ENCODE measurements at places on chromosomes 3 and 15.
A peak's percentile ranks its signal among the peaks of the same experiment; 100 is the strongest.

DNA sequence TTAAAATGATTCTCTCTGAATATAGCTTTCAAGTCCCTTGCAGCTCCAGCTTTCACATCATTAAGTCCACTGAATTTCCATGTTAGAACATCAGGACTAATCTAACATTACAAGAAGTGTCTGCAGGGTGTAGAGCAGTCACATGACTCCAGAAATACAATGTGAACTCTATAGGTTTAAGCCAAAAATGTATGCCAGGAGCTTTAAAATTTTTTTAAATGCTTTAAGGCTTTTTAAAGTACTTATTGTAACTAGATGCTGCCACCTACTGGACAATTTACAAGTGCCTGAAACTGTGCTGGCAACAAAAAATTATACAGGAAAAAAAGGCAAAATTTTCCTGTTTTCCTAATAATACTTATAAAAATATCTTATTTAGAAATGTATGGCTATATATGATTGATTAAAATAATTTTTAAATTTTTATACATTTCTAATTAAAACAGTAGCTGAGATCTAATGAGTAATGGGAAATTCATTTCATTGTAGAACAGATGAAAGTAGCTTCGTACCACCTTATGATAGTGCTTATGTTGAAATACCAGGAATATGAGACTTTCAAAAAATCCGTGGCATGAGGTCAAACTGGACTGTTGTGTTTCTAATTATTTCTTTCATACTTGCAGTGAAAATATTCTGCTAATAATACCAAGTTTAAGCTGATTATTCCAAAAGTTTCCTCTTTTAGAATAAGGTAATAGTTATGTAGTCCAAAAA lies 25.7 kb downstream of the FSIP1 start:
- no peak overlapping the region for H3K4me3 ChIP-seq
- H3K27ac ChIP-seq = no peak overlapping the region
- DNase-seq = peak; percentile 26
- H3K27me3 ChIP-seq = peaks cover 16% of the 10 kb centered on the region
- H3K36me3 ChIP-seq = no peaks in the 10 kb centered on the region

- no peak for DNase-seq
- H3K36me3 ChIP-seq = no peaks in the 10 kb centered on the region
- no peak overlapping the region for H3K27ac ChIP-seq
- H3K4me3 ChIP-seq = no peak overlapping the region
- H3K4me1 ChIP-seq = no peaks in the 10 kb centered on the region
- peaks cover 5% of the 10 kb centered on the region for H3K27me3 ChIP-seq
Observed at GRCh38 chr3:125160606-125161371, 51.8 kb downstream of the SLC12A8 start.

DNA sequence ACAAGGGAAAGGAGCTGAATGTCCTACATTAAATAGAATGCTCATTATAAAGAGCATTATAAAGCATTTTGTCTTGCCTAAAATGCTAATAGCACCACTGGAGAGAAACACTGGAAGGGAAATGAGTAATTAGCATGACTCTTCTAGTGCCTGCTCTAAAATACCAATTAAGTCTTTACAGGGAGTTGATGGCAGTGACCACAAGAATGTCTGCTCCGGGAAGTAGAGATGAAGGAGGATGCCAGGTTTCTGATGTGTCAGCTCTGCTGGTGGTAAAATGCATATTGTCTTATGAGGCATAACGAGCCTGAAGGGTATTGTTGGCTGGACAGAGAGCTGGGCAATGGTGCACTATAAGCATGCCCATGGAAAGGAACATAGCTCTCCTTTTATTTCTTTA lies 49.5 kb downstream of the MYLK start:
- H3K36me3 ChIP-seq = no peaks in the 10 kb centered on the region
- H3K4me3 ChIP-seq = no peak overlapping the region
- H3K27me3 ChIP-seq = no peaks in the 10 kb centered on the region
- H3K4me1 ChIP-seq = no peaks in the 10 kb centered on the region

GRCh38 chr15:39629371-39629770 lies 48.5 kb downstream of the THBS1 start:
- H3K27me3 ChIP-seq = no peaks in the 10 kb centered on the region
- H3K4me1 ChIP-seq = no peaks in the 10 kb centered on the region
- no peak for DNase-seq
- no peak overlapping the region for H3K27ac ChIP-seq
- H3K36me3 ChIP-seq = no peaks in the 10 kb centered on the region
- no peak overlapping the region for H3K4me3 ChIP-seq

- no peaks in the 10 kb centered on the region for H3K4me1 ChIP-seq
- no peak overlapping the region for H3K4me3 ChIP-seq
- DNase-seq = no peak
- no peaks in the 10 kb centered on the region for H3K36me3 ChIP-seq
Observed at GRCh38 chr3:120497818-120498217, 47.0 kb upstream of the FSTL1 start.

DNA sequence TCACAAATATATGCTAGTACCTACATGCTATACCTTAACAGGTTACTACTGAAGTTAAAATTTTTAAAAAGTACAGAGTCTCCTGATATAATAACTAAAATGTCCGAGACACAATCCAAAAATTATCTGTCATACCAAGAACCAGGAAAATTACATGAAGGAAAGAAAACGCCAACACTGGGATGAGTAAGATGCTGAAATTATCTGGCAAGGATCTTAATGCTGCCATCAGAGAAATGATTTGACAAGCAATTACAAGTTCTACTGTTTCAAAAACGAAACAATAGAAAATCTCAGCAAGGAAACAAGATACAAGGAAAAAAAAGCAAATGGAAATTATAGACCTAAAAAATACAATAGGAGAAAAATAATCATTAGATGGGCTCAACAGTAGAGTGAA lies 92.5 kb downstream of the UBE3A start:
- H3K4me1 ChIP-seq = peaks cover 6% of the 10 kb centered on the region
- H3K36me3 ChIP-seq = peaks cover 57% of the 10 kb centered on the region
- H3K27me3 ChIP-seq = no peaks in the 10 kb centered on the region

- no peak overlapping the region for H3K27ac ChIP-seq
- DNase-seq = no peak
- H3K27me3 ChIP-seq = peaks cover 54% of the 10 kb centered on the region
Observed at GRCh38 chr3:45034612-45035252, 8.6 kb downstream of the CLEC3B start.

GRCh38 chr15:49492830-49493229 lies 69.8 kb downstream of the FGF7 start:
- no peak overlapping the region for H3K27ac ChIP-seq
- H3K27me3 ChIP-seq = no peaks in the 10 kb centered on the region
- H3K4me1 ChIP-seq = no peaks in the 10 kb centered on the region
- no peak for DNase-seq
- no peaks in the 10 kb centered on the region for H3K36me3 ChIP-seq
- no peak overlapping the region for H3K4me3 ChIP-seq

GRCh38 chr3:94024385-94024784 lies 4.0 kb downstream of the STX19 start:
- no peak overlapping the region for H3K27ac ChIP-seq
- H3K27me3 ChIP-seq = no peaks in the 10 kb centered on the region
- no peak for DNase-seq
- H3K4me3 ChIP-seq = no peak overlapping the region
- no peaks in the 10 kb centered on the region for H3K36me3 ChIP-seq

- peak overlapping the region; percentile 99 for H3K27ac ChIP-seq
- DNase-seq = no peak
- H3K4me1 ChIP-seq = peaks cover 87% of the 10 kb centered on the region
- no peaks in the 10 kb centered on the region for H3K27me3 ChIP-seq
Observed at GRCh38 chr3:13112521-13113345, 39.5 kb upstream of the IQSEC1 start.

- peak; percentile 87 for DNase-seq
- no peaks in the 10 kb centered on the region for H3K27me3 ChIP-seq
- H3K4me1 ChIP-seq = peaks cover 40% of the 10 kb centered on the region
- peak within 1 kb of the TSS; percentile 98 for H3K27ac ChIP-seq
Observed at GRCh38 chr3:20039765-20040547, at the start of gene KAT2B. Gene KAT2B (plus strand): TSS chr3:20040446. CDS start chr3:20040478, 32 bp downstream.

DNA sequence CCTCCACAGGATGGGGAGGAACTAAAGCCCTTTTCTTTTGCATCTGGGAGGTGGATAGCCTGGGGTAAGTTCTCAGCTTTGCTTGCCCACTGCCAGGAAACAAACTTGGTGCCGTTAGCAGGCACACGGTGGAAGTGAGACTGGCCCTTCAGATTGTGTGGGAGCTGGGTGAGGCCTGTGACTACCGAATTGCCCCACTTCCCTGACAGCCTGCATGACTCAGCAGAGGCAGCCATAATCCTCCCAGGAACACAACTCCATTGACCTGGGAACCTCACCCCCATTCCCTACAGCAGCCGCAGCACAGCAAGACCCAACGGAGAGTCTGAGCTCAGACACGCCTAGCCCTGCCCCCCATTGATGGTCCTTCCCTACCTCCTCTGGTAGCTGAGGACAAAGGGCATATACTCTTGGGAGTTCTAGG lies 282.6 kb downstream of the KLF13 start:
- H3K36me3 ChIP-seq = no peaks in the 10 kb centered on the region
- H3K27ac ChIP-seq = no peak overlapping the region
- no peak overlapping the region for H3K4me3 ChIP-seq
- peaks cover 3% of the 10 kb centered on the region for H3K27me3 ChIP-seq
- no peaks in the 10 kb centered on the region for H3K4me1 ChIP-seq

GRCh38 chr3:54322354-54322753 lies 200.0 kb downstream of the CACNA2D3 start:
- H3K27ac ChIP-seq = no peak overlapping the region
- H3K4me1 ChIP-seq = no peaks in the 10 kb centered on the region
- H3K4me3 ChIP-seq = no peak overlapping the region
- no peaks in the 10 kb centered on the region for H3K27me3 ChIP-seq
- DNase-seq = no peak

DNA sequence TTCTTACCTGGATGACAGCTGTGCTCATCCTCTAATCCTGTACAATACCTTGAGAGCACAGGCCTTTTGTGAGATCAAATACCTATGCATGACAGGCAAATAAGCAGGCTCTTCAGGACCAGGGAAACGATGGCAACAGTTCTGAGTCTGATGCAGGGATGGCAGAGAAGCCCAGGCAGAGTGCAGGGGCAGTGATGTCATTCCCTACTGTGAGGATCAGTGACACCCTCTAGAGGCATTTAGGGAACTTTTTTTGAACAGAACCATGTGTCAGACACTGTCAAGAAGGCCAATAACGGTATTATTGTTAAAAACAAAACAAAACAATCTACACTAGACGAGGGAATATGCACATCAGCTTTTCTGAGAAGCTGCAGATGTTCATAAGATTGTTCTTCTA lies 314.8 kb upstream of the CTDSPL start:
- H3K36me3 ChIP-seq = no peaks in the 10 kb centered on the region
- H3K4me3 ChIP-seq = no peak overlapping the region
- no peaks in the 10 kb centered on the region for H3K4me1 ChIP-seq

- no peaks in the 10 kb centered on the region for H3K27me3 ChIP-seq
- peak; percentile 30 for DNase-seq
- H3K4me3 ChIP-seq = no peak overlapping the region
Observed at GRCh38 chr3:115040673-115041286, 106.3 kb downstream of the ZBTB20 start.

GRCh38 chr3:63863150-63864007 lies at the start of the genes ATXN7 and THOC7:
Gene ATXN7 (plus strand): TSS chr3:63863867. CDS start chr3:63912599, 48,732 bp downstream.
Gene THOC7 (minus strand): TSS chr3:63863805. CDS start chr3:63863790, 15 bp downstream.
- H3K27ac ChIP-seq = peak within 1 kb of the TSS; percentile 98
- peak; percentile 79 for DNase-seq
- H3K4me1 ChIP-seq = peaks cover 42% of the 10 kb centered on the region
- H3K27me3 ChIP-seq = no peaks in the 10 kb centered on the region
- peak within 1 kb of the TSS; percentile 98 for H3K4me3 ChIP-seq
- H3K36me3 ChIP-seq = no peaks in the 10 kb centered on the region

DNA sequence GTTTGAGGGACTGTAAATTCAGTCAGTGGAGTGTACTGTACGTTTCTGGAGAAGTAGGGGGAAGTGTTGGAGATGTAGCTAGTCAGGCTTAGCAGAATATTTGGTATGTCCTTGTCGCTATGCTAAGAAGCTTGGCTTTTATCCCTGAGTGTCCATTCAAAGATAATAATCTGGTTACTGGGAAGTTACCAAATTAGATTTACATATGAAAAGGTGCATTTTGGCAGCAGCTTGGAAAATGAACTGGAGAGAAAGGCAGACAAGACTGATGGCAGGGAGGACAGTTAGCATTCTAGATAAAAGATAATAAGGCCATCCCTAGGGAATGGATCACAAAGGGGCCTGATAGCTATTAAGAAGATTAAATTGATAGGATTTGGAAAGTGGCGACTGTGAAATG lies 58.7 kb downstream of the P2RY1 start:
- H3K4me1 ChIP-seq = no peaks in the 10 kb centered on the region
- no peak for DNase-seq
- H3K27me3 ChIP-seq = peaks cover 11% of the 10 kb centered on the region
- no peak overlapping the region for H3K4me3 ChIP-seq

DNA sequence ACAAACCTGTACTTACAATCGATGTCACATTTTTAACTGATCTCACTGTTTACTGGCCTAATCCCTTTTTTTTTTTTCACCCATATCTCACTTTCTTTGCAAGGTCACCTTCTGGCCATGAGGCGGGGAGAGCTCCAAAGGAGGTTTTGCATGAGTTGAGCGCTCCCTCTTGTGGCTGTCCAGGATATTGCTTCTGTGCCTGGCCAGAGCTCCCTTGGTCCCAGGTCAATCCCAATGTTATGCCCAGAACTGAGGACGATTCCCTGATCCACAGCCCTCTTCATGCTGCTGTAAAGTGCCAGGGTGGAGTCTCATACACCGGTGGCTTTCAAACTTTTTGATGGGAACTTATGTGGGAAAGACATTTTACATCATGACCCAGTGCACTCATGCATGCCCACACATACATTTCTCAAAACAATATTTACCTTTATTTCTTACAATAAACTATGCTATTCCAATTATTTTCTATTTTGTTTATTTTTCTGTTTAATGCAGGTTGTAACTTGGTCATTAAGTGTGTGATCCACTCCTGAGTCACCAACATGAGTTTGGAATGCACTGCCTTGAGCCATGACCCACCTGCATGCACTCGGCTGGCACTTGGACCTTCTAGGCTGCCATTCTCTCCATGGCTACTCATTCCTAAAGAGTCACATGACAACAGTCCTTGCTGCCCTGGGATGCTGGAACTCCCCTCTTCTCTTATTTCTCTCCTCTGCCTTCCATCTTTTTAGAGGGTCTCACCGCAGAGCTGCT lies 9.6 kb upstream of the SST start:
- peaks cover 6% of the 10 kb centered on the region for H3K4me1 ChIP-seq
- H3K4me3 ChIP-seq = no peak overlapping the region
- DNase-seq = peak; percentile 46
- no peaks in the 10 kb centered on the region for H3K36me3 ChIP-seq
- H3K27ac ChIP-seq = no peak overlapping the region

- no peaks in the 10 kb centered on the region for H3K36me3 ChIP-seq
- H3K4me1 ChIP-seq = peaks cover 3% of the 10 kb centered on the region
- H3K27me3 ChIP-seq = peaks cover 5% of the 10 kb centered on the region
- H3K27ac ChIP-seq = no peak overlapping the region
Observed at GRCh38 chr3:134710313-134710680, 59.5 kb upstream of the KY start.

- no peak overlapping the region for H3K4me3 ChIP-seq
- H3K4me1 ChIP-seq = peaks cover 33% of the 10 kb centered on the region
- H3K27me3 ChIP-seq = no peaks in the 10 kb centered on the region
- no peak for DNase-seq
- H3K27ac ChIP-seq = no peak overlapping the region
Observed at GRCh38 chr3:188134856-188135255, 19.1 kb upstream of the LPP start.

- H3K4me1 ChIP-seq = no peaks in the 10 kb centered on the region
- no peaks in the 10 kb centered on the region for H3K27me3 ChIP-seq
- no peaks in the 10 kb centered on the region for H3K36me3 ChIP-seq
- no peak overlapping the region for H3K27ac ChIP-seq
- no peak overlapping the region for H3K4me3 ChIP-seq
- DNase-seq = no peak
Observed at GRCh38 chr3:192371870-192372400, 355.4 kb downstream of the FGF12 start.

- H3K4me3 ChIP-seq = no peak overlapping the region
- no peak overlapping the region for H3K27ac ChIP-seq
- DNase-seq = no peak
- no peaks in the 10 kb centered on the region for H3K4me1 ChIP-seq
- peaks cover 6% of the 10 kb centered on the region for H3K27me3 ChIP-seq
Observed at GRCh38 chr15:47972738-47973137, 148.1 kb upstream of the SLC24A5 start.
